ENCODE measurements at places on chromosomes 16 and 17.

DNA sequence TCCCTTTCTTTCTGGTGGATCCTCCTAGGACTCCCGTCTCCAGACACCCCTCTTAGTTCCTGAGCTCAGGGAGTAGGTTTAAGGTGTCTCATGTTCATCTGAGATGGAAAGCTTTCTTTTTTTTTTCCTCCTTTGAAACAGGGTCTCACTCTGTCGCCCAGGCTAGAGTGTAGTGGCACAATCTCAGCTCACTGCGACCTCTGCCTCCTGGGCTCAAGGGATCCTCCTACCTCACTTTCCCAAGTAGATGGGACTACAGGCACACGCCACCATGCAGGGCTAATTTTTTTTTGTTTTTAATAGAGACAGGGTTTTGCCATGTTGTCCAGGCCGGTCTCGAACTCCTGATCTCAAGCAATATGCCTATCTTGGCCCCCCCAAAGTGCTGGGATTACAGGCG lies 3.6 kb upstream of the GSE1 start:
- DNase-seq: no peak

- DNase-seq: no peak
Measured at GRCh38 chr17:51472670-51473205, 212.4 kb downstream of the UTP18 start.

DNA sequence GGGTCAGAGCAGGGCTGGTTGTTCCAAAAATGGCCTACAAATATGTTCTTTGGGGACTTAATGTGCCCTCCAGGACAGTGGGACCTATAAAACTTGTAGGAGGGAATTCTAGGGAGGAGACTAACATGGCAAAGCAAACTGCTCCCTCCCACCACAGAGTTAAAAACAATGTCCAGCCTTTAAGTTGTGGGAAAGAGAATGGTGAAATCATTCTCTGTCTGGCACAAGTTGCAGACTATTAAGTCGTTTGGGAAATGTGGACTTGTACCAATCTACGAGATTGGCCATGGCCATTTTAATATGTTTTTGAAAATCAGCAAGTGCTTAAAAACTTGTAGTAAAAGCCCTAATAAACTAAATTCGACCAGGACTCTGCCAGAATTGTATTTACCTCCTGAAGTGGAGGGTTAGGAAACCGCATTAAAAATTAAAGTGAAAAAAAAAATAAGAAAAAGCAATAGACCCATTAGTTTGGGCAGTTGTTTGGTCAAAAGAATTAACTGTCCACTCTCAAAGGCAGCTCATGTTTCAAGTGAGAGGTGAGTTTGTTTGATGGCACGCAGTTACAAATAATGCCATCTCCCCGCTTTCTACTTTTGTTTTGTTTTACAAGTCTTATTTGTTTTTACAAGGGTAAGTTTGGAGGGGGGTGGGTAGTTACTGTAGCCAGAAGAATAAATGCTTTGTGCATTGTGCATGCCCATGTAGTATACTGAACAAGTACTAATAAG lies 32.4 kb downstream of the ANKFN1 start:
- DNase-seq: no peak

DNA sequence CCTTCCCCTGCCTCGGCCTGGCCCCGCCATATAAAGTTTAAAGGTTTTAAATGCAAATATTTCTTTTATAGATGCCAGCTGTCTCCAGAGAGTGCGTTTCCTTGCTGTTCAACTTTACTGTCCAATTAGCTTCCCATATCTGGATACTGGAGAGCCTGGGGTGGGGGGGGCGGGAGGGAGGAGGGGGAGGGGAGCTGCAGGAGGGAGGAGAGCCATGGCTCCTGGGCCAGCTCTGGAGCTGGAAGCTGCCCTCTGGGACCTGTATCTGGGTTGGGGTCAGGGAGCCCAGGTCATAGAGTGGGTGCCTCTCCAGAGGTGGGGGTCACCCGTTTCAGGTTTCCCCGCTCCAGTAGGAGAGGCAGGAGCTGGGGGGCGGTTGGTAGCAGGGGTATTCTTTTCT lies 6.2 kb upstream of the GSE1 start:
- DNase-seq: no peak

GRCh38 chr16:5642436-5642835 lies 544.8 kb upstream of the EEF2KMT start:
- no peak for DNase-seq

DNA sequence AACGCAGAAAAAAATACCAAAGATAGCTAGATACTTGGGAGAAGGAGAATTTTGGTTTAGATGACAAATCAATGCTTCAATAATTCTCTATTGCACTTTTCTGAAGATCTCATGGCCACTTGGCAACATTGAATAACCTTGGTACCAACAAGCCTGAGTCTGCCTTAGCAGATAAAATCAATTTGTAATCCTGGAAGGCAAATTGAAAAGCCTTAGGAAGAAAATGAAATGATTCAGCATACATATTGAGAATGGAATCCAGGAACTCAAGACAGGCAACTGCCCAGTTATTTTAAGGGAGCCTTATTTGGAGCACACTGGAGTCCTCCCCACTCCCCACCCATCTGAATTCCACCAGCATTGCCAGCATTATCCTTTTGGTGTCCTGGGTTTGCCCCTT lies 109.3 kb upstream of the SOX9 start:
- DNase-seq: no peak

GRCh38 chr17:44307387-44308186 lies 814 bp upstream of the RUNDC3A start:
- no peak for DNase-seq

- no peak for DNase-seq
Measured at GRCh38 chr17:5032865-5033264, 2.4 kb downstream of the SLC52A1 start.

- no peak for DNase-seq
Measured at GRCh38 chr16:20624882-20625807, 49.0 kb upstream of the ACSM2B start.

- DNase-seq: no peak
Measured at GRCh38 chr17:52170963-52171572, 12.6 kb upstream of the CA10 start.

DNA sequence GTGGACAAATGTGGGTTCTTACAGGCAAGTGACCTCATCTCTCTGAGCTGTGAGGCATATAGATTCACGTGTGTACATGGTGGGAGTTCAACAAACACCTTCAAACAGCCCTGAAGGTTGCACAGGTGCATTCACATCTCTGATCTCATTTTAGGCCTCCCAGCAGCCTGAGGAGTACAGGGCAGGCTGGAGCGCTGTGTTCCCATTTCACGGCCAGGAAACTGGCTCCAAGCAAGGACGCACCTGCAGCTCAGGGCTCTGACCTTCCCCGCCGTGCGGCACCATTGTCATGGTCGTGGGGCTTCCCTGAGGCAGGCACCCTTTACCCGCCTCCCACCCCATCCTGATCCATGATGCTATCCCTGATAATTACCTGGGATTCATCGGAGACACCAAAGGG lies 4.8 kb upstream of the CD300A start:
- DNase-seq: no peak

- DNase-seq: peak; percentile 46
Measured at GRCh38 chr16:22206842-22207714, 1.0 kb downstream of the EEF2K start.

DNA sequence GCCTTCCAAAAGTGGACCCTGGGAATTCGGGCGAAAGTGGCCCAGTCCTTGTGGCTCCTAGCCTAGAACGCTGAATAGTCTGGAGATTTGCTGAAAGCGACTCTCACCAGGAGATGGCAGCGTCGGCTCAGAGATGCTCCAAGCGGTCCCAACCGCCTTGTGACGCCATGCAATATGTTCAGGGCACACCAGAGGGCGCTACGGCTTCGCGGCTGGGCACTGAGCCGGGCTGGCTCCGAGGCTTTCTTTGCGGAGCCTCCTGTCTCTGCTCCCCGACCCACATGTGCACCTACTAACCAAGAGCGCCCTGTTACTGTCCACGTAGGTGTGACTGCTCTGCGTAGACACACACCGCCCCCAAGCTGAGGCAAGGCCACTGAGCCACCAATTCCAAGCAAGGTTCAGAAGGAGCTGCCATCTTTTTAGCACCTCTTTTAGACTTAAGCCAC lies 36.9 kb downstream of the SYCE1L start:
- no peak for DNase-seq

DNA sequence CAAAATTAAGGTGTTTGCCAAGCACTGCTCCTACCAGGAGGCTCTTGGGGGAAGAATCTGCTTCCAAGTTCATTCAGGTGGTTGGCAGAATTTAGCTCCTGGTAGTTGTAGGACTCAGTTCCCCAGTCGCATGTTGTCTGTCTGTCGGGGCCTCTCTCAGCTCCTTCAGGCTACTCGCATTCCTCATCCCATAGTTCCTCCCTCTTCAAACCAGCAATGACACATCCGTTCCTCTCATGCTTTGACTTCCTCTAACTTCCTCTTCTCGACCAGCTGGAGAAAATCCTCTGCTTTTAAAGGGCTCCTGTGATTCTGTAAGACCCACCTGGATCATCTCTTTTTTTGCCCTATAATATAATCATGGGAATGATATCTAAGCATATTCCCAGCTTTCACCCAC lies 108.1 kb downstream of the PMP22 start:
- no peak for DNase-seq

DNA sequence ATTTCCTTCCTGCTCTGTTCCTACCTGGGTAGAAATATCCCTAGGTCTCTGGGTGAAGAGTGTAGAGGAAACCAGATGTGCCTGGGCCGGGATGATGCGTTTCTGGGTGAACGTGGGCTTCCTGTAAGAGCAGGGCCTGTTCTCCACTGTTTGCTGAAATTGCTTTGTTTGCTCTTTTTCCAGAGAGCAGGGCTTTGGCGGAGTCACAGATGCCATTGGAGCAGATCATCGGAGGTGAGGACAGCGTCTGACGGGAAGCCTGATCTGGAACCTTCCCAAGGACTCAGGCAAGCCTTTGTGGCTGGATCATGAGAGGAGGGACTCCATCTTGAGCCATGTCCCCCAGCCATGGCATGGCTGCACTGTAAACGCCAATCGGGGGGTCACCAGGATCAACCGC lies 15.4 kb downstream of the DHODH start:
- no peak for DNase-seq

Measured in SIG-M5 (cell line).